ENCODE measurements at places on chromosomes 1 and 21.

DNA sequence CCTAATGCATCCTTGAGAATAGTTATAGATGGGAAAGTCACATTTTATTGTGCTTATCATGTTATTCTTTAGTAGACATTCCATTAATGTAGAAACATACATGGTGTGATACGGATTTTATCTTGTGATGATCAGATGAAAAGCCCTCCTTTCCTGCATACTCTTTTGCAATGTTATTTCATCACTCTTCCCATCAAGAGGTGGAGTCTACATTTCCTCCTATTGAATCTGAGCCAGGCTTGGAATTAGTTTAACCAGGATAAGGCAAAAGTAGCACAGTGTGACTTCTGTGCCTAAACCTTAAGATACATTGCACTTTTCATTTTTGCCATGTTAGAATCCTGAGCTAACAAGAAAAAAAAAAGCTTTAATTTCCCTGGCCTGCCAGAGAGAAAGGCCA is 393.7 kb upstream of the ST6GALNAC5 start:
- no peak for DNase-seq

GRCh38 chr1:218481116-218481775 is 136.1 kb downstream of the TGFB2 start:
- no peak for DNase-seq

DNA sequence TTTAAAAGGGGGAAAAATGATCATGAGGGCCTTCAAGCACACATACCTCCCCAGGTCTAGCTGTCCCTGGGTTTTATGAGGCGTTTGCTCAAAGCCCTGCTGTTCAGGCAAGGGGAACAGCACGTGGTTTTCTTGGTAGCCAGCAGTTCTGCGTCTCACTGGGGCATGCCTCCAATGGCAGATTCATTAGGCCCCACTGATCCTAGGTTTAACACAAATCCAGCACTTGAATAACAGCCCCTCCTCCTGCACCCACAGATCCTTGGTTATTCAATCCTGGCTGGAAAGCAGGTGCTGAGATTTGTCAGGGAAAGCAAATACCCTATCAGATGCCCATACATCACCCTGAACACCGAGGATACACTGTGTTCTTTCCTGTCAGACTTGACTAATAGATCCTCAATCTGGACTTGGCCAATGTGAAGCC is 106.4 kb downstream of the ZC3H11B start:
- no peak for DNase-seq

DNA sequence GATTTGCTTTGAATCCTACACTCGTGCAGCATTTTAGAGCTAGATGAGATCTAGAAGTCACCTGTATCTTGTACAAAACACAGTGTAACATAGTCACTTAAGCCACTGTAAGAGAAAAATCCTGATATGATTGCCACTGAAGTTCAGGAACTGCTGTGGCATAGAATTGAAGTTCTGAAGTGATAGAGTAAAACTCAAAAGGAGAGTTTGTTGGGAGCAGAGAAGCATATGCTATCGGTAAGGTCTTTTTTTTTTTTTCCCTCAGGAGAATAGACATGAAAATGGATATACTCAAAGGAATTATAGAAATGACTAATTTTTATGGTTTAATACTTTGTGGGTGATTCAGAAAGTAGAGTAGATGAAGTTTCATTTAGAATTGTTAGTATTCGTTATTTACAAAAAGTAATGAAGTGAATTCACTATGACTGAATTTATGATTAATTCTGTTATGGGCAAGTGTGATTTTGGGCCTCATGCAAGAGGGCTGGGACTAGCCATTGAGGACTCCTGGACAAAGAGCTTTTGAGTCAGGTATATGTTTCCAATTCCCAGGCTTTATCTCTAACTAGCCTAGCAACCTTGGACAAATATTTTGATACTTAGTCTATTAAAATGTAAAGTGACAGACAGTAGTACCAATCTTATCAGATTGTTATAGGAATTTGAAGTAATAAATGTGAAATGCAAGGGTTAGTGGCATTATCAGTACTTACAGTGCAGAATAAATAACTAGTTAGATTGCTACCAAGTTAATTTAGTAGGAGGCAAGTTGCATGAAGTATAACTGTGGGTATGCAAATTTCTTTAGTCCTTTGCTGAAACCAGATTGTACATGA is 3.1 kb downstream of the KCTD3 start:
- no peak for DNase-seq

- DNase-seq, result no peak
These were observed 26.1 kb downstream of the PALMD start for GRCh38 chr1:99672038-99672437.

DNA sequence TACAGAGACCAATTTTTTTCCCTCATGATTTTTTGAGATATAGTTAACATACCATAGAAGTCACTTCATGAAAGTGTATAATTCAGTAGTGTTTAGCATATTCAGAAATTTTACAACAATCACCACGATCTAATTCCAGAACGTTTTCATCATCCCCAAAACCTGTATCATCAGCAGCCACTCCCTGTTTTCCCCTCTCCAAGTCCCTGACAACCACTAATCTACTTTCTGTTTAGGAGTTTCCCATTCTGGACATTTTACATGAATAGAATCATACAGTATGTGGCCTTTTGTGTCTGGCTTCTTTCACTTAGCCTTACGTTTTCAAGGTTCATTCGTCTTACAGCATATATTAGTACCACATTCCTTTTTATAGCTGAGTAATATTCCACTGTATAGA is 204.2 kb upstream of the PLD5 start:
- no peak for DNase-seq

DNA sequence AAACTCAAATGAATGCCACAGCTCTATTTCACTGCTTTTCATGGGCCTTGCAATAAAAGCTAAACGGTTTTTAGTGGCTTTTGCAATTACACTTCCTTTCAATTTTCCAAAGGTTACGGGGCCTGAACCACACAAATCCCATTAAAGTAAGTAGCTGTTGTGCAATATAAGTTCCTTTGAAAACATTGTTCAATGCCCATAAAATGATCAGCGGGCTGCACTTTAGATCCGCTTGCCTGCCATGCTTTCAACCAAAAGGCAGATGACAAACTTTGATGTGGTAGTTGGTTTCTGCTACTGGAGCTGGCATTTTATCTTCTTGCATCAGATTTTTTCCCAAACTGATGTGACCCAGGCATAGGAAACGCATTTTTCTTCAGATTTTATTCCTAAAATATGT is 50.2 kb downstream of the PRRX1 start:
- no peak for DNase-seq

- no peak for DNase-seq
These were observed 789 bp upstream of the PTPN14 start for GRCh38 chr1:214552174-214552608.

DNA sequence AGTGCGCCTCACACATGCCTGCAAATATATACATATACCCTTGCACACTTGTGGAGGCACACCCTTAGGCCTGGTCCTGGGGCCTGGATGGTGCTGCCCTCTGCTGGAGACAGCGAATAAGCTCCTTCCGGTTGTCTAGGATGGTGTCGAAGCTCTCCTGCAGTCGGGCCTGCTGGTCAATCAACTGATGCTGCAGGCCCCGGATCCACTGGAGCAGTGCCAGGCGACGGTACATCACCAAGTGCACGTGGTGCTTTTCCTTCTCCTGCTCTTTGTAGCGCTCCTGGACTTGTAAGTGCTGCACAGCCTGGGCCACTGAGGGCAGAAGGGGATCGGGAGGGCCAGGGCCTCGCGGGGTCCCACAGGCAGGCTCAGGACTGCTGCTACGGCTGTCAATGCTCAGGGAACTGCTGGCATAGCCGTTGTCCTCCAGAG is 3.1 kb downstream of the C1orf216 start:
- DNase-seq, result no peak

DNA sequence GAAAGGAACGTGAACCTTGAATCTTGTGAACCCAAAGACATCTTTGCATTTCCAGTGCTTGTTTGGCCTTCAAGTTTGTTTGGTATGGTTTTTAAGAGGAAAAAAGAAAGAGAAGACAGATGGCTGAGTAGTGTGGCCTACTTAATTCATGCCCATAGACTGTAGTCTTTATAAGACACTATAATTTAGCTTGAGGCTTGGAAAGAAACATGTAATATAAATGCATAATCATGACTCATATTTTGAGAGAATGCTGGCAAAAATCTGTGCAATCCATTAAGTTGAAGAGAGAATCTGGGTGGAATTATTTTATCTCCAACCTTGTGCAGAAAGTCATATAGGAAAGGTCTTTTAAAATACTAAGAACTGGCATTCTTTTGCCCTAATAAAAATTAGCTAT is 179.3 kb downstream of the SIPA1L2 start:
- DNase-seq, result no peak

DNA sequence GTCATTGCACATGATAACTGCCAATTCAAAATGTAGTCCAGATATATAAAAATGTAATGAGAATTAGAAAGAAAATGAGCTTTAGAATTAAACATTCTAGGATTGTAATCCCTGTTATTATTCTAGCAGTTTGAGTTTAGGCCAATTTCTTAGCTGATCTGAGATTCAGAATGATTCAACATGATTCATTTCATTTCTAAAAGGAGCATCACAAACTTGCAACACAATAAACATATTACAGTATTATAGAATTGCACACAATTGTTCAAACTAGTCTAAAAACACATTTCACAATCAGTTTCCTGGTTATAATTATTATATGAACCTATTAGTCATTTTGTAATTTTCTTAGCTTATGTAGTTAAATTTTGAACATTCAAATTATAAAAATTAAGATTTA is 43.3 kb upstream of the TSHB start:
- no peak for DNase-seq

GRCh38 chr1:84286071-84286470 is 15.4 kb upstream of the SAMD13 start:
- DNase-seq, result no peak

DNA sequence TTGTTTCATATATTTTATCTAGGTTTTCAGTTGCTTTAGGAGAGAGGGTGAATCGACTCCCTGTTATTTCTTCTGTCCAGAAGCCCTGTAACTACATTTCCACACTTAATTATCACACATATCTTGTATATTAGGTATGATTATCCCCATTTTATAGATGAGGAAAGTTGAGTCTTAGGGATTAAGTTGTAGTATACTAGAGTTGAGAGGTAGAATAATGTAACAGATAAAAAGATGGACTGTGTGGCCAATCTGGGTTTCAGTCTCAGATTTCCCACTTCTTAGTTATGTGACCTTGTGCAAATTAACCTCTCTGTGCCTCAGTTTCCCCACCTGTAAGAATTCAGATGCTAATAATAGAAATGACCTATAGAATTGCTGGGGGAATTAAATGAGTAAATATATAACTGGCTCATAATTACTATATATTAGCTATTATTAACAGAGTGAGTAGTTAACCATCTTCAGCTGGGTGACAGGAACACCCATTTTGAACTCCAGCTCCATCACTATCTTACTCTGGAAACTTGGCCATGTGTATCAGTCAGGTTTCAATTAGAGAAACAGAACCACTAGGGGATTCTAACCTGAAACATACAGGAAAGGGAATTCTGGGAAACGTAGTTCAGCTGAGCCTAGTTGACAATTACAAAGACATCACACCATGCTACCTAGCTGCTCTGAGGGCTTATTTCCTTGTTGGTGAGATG is 20.4 kb upstream of the FOXO6 start:
- DNase-seq, result no peak

- no peak for DNase-seq
These were observed 74.0 kb downstream of the KRTAP19-8 start for GRCh38 chr21:30964283-30964682.

DNA sequence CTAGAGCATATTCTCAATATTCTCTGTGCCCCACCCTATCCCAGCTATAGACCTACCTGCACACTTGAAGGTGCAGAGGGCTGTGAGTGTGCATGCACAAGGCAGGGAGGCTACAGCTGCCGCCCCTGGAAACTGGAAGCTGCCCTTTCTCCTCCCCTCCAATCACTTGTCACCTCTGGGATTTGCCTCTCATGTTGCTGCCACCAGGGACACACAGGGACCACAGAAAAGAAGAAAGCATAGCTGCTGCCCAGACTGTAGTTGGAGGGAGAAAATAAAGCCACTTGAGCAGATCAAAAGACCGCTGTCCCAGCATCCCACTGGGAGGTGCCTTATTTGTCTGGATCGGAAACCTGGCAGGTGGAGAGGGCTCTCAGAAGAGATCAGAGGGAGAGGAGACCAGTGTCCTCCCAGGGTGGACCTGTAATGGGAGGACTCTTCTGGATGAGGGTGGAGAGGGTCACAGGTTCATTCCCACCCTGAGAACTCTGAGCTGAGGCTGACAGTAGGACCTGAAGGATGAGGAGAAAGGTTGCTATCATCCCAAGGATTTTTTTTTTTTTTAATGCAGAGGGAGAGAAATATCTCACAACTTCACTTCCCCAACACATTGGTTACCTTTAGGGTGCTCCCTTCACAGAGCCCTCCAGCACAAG is 7.6 kb upstream of the INPP5B start:
- no peak for DNase-seq

DNA sequence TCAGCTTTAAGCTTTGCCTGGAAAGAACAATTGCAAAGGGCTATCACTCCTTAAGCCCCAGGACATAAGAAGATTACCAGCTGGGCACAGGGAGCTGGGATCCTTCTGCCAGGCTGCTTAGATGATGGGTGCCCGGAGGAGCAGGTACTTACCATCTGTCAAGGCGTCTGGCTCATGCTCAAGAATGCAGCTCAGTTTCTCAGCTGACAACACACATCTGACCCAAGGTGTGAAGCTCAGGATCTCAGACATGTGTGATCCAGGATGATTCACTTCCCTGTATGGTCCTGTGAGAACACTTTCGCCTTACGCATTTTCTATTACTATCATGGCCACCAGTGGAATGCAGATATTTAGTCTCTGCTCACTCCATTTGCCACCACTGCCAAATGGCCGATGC is 14.7 kb upstream of the DISC1 start:
- no peak for DNase-seq

GRCh38 chr21:16117851-16118590 is 388.2 kb downstream of the USP25 start:
- DNase-seq, result no peak

DNA sequence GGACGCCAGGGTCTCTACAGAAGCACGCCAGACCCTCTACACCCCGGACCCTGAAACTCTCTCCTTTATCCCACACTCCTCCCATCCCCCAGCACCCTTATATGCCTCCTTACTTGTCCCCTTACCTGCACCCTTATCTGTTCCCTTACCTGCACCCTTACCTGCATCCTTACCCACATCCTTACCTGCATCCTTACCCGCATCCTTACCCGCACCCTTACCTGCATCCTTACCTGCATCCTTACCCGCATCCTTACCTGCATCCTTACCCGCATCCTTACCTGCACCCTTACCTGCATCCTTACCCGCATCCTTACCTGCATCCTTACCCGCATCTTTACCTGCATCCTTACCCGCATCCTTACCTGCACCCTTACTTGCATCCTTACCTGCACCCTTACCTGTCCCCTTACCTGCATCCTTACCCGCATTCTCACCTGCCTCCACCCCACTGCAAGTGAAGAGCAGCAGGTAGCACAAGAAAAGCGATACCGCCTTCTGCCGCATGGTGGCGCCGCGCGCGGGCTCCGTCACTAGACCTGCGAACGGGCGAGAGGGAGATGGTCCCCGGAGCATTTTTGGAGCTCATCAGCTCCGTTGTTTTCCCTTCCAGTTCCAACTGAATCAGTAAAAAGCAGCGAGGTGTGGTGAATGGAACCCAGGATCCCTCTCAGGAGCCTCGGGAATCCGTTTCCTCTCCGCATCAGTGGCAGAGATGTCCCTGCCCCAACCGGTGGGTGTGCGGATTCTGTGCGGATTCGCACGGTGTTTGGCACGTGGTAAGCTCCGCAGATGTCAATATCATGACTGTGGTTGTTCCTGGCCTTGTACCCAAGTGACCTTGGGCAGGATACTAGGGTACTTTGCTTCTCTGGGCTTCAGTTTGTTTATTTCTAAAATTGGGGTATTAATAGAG is 2.9 kb downstream of the IFI6 start:
- DNase-seq, result no peak

Data from left renal pelvis (tissue), 4 donors.